ENCODE measurements at places on chromosomes 2 and 18.

DNA sequence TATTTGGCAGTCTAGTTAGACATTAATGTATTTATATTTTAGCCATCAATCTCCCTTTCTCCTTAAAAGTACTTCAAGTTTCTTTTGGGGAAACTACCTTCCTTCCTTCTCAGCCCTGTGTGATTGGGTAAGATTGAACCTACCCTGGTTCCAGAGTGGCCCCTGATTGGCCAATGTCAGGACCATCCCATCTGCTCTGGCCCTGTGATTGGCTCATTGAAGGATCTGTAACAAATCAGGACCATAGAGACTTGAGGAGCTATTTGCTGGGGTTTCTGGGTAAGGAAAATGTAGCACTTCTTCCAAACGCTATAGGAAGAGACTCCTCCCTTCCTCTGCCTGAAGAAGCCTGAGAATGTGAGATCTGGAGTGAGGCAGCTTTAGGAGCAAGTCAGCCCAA lies 59.3 kb downstream of the AQP4 start:
- DNase-seq = no peak

DNA sequence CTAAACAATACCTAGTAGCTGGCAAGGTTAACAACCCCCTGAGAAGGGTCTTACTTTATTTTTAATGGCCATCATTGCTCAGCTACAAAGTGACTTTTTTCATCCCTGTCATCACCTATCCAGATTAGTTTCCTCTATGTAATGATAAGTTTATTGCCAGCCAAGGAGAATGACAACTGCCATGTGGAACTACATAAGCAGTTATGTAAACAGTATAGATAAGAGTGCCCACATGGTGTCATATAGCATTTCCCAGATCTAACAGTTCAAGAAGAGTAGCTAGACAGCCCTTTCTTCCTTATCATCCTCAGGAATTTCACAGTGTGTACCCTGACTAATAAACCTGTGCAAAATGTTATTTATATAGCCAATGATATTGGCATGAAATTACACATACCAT lies 240.2 kb upstream of the PIK3C3 start:
- no peak for DNase-seq

DNA sequence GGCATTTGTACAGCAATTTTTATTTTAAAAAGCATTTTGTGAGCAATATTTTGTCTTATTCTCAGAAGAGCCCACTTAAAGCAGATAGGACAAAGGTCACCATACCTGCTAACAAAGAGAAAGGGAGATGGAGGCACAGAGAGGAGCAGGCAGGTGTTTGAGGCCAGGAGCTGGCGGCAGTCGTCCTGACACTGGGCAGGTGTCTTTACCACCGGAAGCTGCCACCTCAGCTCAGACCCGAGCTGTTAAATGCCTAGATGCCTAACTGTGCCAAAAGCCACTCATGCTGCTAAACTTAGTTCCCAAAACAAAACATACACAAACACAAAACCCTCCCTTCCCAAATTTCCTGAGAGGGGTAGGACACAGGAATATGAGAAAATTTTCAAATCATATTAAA lies 120.9 kb downstream of the CNTNAP5 start:
- no peak for DNase-seq

- no peak for DNase-seq
These were observed 36.6 kb upstream of the GATA6 start for GRCh38 chr18:22132763-22133162.

GRCh38 chr2:232120911-232121310 lies 159.4 kb downstream of the DIS3L2 start:
- DNase-seq = no peak

- no peak for DNase-seq
These were observed 27.2 kb downstream of the ATP8B1 start for GRCh38 chr18:57775937-57776336.

GRCh38 chr2:178863130-178863855 lies 56.1 kb upstream of the TTN start:
- DNase-seq = no peak

- no peak for DNase-seq
These were observed 1574.2 kb upstream of the PIK3C3 start for GRCh38 chr18:40380686-40381439.

Data from activated T-cell treated with anti-CD3 and anti-CD28 coated beads, Interleukin-2, amount 50 U/mL, for 1 hour (primary cell).